ENCODE measurements at places on chromosomes 5 and 9.

- DNase-seq = no peak
Measured at GRCh38 chr9:75198436-75198835, 110.1 kb downstream of the OSTF1 start.

DNA sequence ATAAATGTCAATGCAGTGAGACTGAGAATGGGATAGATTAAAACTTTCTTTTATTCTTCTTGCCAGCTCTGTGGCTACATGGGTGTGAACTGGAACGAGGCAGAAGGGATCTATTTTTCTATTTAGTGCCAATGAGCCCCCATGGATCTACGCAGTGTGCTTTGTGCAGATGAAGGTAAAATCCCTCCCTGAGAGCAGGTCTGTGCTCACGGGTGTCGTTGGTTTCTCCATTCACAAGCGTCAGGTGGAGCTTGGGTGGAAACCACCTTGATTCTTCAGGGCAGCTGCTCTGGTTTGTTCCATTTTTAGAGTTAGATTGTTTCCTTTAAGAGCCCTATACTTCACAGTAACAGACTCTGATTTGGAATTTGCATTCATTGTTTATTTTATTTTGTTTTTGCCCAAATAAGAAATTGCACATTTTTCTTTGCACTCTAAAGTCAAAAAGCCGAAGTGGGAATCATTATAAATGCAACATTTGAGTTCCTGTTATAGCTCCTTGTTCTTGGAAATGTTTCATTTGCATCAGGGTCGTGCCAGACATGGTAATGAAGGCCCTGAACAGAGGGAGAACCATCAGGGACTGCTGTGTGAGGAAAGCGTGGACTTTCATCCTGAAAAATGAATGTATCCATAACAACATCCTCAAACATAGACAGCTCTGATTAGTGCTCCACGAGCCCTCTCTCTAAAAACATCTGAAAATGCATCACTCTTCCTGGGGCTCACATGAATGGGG is 31.1 kb upstream of the BICD2 start:
- DNase-seq = no peak

GRCh38 chr9:28471261-28471660 is 898.0 kb upstream of the C9orf72 start:
- DNase-seq = no peak

DNA sequence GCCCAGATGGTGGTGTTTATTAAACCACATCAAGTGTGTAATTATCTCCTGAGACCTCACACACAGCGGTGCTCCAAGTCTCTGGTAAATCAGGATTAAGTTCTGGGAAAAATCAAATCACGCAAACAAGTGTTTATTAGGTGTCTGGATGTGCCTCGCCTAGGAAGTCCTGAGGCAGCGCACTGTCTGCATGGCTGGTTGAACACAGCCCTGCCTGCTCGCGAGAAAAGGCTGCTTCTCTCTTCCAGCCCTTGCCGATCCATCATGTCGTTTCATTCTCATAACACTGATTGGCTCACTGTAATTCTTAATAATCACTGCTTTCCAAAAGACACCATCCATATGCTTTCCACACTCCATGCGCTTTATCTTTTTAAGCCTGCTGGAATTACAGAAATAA is 229.6 kb upstream of the DAP start:
- no peak for DNase-seq

- no peak for DNase-seq
Measured at GRCh38 chr5:119873611-119874010, 244.3 kb downstream of the FAM170A start.

GRCh38 chr9:95229230-95229915 is 88.1 kb downstream of the FANCC start:
- DNase-seq = no peak

DNA sequence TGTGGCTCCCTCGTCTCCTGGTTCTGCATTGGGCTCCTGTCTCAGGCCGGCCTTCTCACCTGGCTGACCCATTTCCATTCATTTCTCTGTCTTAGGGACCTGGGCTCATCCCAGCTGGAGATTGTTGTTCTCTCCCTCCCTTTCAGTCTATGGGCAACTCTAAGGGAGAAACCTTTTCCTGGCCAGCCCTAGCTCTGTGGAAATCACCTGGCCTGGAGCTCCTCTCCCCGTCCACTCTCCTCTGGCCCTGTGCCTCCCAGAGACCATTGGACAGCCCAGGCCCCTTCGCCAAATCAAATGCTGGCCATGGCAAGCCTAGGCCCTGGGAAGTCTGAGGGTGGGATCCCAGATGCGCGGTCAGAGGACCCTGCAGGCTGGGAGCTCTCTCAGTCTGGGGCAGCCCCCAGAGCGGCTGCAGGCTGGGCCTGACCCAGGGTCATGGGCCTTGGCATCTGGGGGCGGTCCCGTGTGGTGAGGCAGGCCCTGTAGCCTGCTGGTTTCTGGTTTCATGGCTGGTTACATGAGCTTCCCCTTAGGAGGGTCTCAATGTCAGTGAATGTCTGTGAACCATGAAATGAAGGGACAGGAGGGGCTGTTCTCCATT is 253.5 kb downstream of the AOPEP start:
- DNase-seq = no peak

GRCh38 chr5:380701-381309 is 59.3 kb downstream of the AHRR start:
- no peak for DNase-seq
